ENCODE measurements at places on chromosomes 7 and 10.

- DNase-seq = no peak
Observed at GRCh38 chr10:13221572-13221971, 12.6 kb downstream of the UCMA start.

GRCh38 chr7:91784469-91784868 lies 96.0 kb downstream of the MTERF1 start:
- DNase-seq = no peak

GRCh38 chr10:60572511-60573194 lies 183.0 kb upstream of the ANK3 start:
- peak; percentile 3 for DNase-seq

DNA sequence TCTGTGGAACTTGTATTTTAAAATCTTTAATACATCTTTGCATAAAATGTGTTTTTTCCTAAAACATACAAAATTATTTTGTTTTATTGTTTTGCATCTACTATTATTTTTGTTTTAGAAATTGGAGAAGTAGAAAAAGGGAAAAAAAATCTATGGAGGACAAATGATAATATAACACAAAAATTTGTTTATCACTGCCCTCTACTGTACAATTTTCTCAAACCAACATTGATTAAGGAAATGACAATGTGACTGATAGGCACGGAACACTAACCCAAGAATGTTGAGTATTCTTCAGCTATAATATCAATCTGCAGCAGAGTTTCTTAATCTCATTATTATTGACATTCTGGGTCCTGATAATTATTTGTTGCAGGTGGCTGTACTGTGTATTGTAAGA lies 9.5 kb upstream of the ING3 start:
- DNase-seq = no peak

- DNase-seq = no peak
Observed at GRCh38 chr7:117982071-117983055, 109.1 kb upstream of the CTTNBP2 start.

DNA sequence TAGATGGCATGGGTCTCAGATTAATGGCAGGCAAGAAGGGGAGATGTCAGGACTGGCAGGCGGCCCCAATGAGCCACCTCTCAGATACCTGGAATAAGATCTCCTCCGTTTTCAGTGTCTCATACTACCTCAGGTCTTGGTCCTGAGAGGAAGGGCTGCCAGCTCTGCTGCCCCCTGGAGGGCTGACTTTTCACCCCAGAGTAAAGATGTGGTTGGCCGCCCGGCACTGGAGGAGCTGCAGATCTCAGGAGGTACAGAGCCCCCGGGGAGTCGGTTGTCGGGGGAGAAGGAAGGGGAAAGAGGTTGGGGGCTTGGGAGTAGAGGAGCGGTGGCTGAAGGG lies 642 bp upstream of the COL13A1 start:
- peak; percentile 57 for DNase-seq

DNA sequence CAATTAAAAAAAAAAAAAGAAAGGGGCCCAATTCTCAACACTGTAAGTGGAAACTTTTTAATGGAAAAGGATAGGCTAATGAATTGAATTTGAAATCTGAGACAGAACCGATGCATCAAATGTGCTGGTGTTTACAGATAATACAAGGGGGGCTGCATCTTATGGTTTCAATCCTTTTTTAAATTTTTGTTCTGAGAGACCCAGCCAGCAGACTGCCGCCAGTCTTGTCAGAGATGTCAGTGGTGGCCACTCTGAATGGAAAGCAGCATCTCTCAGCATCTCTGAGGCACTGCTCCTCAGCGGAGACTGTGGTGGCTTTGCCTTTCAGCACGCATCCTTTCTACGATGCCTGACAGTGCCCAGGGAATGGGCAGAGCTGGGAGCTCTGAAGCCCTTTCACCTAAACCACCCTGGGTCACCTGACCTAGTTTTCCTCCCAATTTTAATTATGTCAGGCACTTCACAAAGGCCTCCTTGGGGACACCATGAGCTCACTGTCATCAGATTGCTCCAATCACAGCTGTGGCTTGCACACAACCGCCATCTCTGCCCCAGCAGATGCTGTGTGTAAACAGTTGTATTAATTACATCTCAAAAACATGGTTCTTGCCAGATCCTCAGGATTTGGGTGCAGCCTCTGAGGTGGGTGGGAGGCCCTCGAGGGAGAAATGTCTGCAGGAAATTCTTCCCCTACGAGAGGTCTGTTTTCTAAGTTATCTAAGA lies 81.2 kb downstream of the EGFR start:
- DNase-seq = no peak

- DNase-seq = no peak
Observed at GRCh38 chr7:91181949-91182348, 82.3 kb upstream of the FZD1 start.

GRCh38 chr7:13717031-13717430 lies 272.4 kb downstream of the ETV1 start:
- DNase-seq = no peak

GRCh38 chr7:13742811-13743210 lies 246.7 kb downstream of the ETV1 start:
- no peak for DNase-seq

- DNase-seq = no peak
Observed at GRCh38 chr7:96728139-96728538, 18.5 kb upstream of the SEM1 start.

- no peak for DNase-seq
Observed at GRCh38 chr7:20816372-20816959, 29.8 kb upstream of the SP8 start.

GRCh38 chr10:15632456-15633091 lies 87.1 kb downstream of the ITGA8 start:
- DNase-seq = no peak

DNA sequence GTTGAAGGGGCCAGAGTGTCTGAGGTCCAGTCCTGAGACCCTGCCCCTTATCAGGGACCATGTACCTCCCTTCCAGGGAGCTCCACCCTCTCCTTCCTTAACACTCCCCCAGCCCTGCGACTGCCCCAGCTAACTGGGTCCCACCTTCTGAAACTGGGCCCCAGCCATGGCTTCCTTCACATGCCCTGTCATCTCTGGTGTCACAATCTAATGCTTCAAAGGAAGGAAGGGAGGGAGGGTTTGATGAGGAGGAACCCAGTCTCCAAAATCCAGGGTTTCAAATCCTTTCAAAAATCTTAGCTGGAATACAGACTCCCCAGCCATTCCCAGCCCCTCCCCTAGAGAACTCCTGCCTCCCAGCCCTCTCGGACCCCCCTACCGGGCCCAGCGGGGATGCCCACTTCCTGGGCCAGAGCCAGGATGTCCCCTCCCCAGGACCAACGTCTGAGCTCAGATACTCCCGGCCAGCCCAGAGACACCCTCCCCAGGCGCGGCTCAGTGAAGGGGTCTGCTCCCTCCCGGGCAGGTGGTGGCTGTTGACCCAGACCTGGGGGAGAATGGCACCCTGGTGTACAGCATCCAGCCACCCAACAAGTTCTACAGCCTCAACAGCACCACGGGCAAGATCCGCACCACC lies 18.0 kb downstream of the C10orf105 start:
- no peak for DNase-seq

DNA sequence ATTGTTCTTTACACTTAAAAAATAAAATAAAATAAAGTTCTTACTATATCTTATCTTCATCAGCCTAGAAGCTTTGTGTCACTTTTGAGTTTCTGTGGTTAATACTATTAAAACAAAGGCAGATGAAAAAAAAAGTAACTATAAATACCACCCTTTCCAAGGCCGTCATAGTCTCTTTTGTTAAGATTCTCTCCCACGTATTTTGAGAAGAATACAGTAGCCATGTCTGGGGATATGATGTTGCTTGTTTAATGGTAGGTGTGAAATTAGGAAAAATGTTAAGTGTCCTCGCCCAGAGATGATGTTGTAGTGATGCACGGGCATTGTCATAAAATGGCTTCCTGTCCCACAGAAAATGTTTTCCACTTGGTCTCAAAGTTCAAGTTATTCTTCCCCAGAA lies 223.9 kb downstream of the NEBL start:
- no peak for DNase-seq

- DNase-seq = no peak
Observed at GRCh38 chr7:115679976-115680375, 350.6 kb downstream of the TFEC start.

DNA sequence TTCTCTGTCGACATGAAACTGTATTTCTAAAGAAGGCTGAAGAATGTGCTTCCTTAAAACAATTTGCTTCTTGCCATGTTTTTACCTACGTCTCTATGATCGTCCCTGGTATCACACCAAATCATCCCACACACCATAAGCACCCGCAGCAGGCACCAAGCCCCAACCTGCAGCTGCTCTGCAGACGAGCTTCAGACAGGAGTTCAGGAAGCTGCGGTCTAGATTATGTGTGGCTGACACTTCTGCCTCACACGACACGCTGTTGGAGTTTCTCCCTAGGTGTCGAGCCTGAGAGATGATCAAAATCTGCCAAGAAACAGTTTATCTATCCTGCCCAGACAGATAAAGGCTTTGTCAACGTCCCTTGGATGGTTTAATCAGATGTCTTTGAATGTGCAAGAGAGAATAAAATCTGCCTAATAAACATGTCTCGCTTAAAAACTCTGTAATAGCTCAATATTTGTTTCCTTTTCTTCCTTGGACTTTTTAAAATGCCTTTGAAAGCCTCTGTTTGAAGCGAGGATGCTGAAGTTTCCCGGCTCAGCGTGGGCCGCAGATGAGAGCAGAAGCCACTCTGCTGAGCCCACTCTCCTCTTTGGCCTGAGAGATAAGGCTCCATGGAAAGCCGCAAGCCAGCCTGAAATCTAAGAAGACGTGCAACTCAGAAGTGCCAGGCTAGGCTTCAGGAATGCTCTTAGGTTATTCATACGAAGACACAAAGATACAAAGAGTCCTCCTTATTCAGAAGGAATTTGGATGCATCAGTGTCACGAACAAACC lies 158.3 kb upstream of the PFKP start:
- DNase-seq = peak; percentile 16

DNA sequence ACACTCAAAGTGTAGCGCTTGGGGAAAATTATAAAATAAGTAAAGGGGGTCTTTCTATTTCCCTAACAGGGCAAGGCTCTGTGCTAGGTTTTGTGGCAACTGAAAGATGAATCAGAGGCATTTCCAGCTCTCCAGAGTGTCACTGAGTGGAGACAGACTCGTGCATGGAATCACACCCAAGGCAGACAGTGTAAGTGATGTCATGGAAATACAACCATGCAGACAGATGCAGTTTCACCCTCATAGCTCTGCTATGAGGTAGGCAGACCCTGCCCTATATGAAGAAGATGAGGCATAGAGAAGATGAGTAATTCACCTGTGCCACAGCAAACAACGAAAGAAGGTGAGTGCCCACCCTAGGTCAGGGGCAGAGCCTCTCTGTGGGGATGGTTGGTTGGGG lies 57.2 kb upstream of the PITRM1 start:
- DNase-seq = no peak

GRCh38 chr10:72126872-72127232 lies 38.5 kb upstream of the SPOCK2 start:
- no peak for DNase-seq

DNA sequence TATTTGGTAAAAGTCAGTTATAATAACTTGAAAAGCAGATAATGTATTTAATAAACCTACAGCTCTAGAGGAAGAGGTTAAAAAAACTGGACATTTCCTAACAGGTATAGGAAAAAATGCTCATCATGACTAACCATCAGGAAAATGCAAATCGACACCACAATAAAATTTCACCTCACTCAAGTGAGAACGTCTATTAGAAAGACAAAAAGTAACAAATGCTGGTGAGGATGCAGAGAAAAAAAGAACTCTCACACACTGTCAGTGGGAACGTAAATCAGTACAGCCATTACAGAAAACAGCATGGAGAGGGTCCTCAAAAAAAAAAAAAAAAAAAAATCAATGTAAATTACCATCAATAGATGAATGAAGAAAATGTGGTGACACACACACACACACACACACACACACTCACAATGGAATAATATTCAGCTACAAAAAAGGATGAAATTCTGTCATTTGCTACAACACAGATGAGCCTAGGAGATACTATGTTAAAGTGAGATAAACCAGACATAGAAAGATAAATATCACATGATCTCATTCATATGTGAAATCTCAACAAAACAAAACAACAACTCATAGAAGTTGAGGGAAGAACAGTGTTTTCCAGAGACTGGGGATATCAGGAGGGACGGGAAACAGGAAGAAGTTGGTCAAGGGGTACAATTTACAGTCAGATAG lies 20.1 kb downstream of the EPC1 start:
- DNase-seq = no peak

- no peak for DNase-seq
Observed at GRCh38 chr7:1403638-1404459, 55.4 kb downstream of the MICALL2 start.

- DNase-seq = no peak
Observed at GRCh38 chr10:24731942-24732341, 8.3 kb upstream of the ARHGAP21 start.

DNA sequence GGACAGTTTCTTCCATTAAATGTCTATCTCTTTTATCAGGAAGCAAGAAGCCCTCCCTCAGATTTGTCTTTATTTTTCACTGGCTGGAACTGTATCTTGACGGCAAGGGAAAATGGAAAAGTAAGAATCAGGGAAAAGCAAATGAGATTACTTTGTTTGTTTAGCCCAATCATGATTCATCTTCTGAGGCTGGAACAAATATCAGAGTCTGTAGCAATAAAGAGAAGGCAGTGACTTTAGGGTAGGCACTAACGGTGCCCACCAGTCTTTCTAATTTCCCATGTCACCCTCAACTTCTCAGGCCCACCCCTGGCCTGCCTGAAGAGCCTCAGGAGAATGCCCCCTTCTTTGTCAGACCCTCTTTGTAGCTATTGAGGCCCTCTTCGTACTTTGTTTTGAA lies 36.3 kb upstream of the GOLGA7B start:
- no peak for DNase-seq

DNA sequence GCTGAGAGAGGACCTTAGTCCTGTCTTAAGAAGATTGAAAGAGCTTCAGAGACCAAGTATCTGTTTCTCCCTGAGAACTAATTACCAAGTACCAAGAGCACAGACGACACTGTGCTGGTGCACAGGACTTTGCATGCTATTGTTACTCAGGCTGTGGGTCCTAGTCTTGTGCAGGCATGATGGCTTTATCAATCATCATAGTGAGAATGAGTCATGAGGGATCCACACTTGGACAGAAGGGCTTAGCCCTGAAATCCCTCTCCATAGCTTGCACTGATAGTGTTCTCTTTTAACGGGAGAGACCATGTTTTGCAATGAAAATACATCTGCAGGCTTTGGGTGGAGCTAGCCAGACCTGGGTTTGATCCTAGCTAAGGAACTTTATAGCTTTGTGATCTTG lies 93.3 kb downstream of the SORCS3 start:
- DNase-seq = no peak

- DNase-seq = no peak
Observed at GRCh38 chr7:97015279-97015678, 9.4 kb downstream of the DLX5 start.

DNA sequence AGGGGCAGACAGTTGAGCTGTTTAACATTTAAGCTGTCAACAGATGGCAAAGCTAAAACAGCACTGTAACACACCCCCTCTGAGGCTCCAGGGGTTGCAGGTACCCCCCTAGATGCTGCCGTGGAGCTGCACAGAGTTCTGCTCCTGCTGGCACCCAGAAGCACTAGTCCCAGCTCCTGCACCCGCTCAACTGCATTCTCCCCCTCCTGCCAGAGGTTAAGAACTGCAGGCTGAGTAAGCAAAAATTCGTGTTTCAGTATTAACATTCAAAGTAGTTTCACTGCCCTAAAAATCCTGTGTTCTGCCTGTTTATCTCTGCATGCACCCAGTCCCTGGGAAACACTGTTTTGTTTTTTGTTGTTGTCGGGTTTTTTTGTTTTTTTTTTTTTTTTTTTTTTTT lies 790.8 kb upstream of the KCND2 start:
- no peak for DNase-seq
